Pericardium fibroblast (primary cell): ENCODE measurements at places on chromosomes 7 and 10. TPM values are rescaled to one million over a fixed set of nuclear protein-coding genes. Genes with fewer than 3 reads are reported as not detected.

Gene NEUROG3
- total RNA-seq, result not detected in 2 replicates

Gene SFRP5
- total RNA-seq, result 0.09 and 0.58 TPM in 2 replicates

Gene MCMBP
- total RNA-seq, result 28.9 and 38.2 TPM in 2 replicates

Gene UPK3B
- 8.6 TPM in 1 of 2 replicates, not detected in the other for total RNA-seq

Gene DDC
- total RNA-seq, result not detected in 2 replicates

Gene FAM131B
- total RNA-seq, result 0.35 and 2.9 TPM in 2 replicates

Gene ENKUR
- total RNA-seq, result not detected in 2 replicates

Gene HABP2
- not detected in 2 replicates for total RNA-seq

Gene OGDHL
- 0.09 and 0.82 TPM in 2 replicates for total RNA-seq

Gene C7orf33
- total RNA-seq, result not detected in 2 replicates

Gene CCDC136
- 0.77 and 5.5 TPM in 2 replicates for total RNA-seq

Gene OR13A1
- total RNA-seq, result not detected in 2 replicates

Gene CREB3L2
- total RNA-seq, result 17.2 and 18.6 TPM in 2 replicates

Gene ACBD7
- total RNA-seq, result 0.47 and 2.5 TPM in 2 replicates

Gene BTBD16
- total RNA-seq, result not detected in 2 replicates

Gene RAPGEF5
- 0.85 and 4.8 TPM in 2 replicates for total RNA-seq

Gene RSU1
- 35.1 and 81.7 TPM in 2 replicates for total RNA-seq

Gene JAZF1
- total RNA-seq, result 9.3 and 10.6 TPM in 2 replicates

Gene CDCA7L
- total RNA-seq, result 13.3 and 36.9 TPM in 2 replicates

Gene CABCOCO1
- total RNA-seq, result 0.23 and 2.0 TPM in 2 replicates

Gene LRIT2
- not detected in 2 replicates for total RNA-seq

Gene GATA3
- 0.35 TPM in 1 of 2 replicates, not detected in the other for total RNA-seq

Gene PHKG1
- total RNA-seq, result 0.09 and 0.12 TPM in 2 replicates

Gene GHRHR
- total RNA-seq, result not detected in 2 replicates
